Inflammatory macrophage treated with lipopolysaccharide for 1 hour (primary cell): ENCODE measurements at places on chromosomes 2 and 18.
A peak's percentile ranks its signal among the peaks of the same experiment; 100 is the strongest.

DNA sequence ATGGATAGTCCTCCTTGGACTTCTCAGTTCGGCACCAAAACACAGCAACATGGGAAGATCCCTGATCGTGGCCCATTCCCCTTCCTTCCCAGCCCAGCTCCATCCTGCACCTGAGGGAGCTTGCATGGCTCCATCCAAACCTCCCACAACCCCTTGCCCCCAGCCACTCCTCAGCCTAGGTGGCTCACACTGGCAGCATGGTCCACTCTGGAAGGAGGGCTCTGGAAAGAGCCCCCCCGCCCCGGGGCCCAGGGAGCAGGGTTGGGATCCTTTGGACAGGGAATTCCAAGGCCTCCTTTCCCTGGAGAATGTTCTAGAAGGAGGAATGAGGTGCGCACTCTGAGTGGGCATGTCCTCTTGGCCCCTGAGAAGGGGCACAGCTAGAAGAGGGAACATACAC is 62.8 kb upstream of the ID2 start:
- no peak for DNase-seq

DNA sequence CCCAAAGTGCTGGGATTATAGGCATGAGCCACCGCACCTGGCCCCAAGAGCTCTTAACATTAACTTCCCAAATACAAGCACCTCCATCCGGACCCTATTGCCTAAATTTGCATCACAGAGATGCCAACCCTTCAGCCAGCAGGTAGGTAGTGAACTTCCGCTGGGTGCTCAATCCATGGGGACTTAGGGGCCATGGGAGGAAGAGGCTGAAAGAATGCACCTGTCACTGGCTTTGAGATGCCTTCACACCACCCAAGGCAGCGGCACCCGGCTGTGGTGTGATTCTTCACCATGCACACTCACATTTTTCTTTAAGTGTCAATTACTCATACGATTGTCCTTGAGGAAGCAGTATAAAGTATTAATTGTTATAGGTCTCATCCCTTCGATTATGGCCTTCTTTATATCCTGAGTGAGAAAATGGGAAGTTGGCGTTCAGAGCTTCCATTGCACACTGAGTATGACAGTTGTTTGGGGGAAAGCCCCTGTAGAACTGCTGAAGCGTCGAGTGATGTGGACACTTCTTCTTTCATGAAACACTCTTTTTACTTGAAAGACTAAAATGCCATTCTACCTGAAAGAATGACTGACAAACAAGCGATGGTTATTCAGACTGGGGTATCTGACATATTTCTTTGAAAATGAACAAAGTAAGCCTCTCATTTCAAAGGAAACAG is 51.8 kb upstream of the BIN1 start:
- DNase-seq = peak; percentile 79

DNA sequence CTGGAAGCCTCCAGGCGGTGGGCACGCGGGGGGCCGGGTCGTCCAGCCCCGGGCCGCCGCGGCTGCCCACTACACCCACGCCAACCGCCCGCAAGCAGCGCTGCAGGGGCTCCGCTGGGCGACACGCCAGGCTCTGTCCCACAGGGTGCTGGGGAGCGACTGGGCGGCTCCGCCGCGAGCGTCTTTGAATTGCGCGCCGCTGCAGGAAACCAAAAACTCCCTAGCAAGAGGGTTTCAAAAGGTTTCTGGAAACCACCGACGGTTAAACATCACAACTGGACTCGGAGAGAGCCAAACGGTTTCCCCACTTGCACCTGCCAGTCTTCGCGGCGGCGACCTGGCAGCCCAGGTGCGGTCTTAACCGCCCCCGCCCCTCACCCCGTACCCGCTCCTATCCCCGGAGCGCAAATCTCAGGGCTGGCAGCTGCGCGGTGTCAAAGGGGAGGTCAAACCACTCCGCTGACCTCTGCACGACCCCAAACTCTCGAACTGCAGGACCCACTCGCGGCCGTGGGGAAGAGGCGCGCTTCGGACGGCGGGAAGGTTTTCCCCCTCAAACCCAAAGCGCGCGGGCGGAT is 1.0 kb downstream of the CXCR4 start:
- DNase-seq = peak; percentile 65

GRCh38 chr2:62688771-62689170 is 16.7 kb upstream of the EHBP1 start:
- DNase-seq = no peak

DNA sequence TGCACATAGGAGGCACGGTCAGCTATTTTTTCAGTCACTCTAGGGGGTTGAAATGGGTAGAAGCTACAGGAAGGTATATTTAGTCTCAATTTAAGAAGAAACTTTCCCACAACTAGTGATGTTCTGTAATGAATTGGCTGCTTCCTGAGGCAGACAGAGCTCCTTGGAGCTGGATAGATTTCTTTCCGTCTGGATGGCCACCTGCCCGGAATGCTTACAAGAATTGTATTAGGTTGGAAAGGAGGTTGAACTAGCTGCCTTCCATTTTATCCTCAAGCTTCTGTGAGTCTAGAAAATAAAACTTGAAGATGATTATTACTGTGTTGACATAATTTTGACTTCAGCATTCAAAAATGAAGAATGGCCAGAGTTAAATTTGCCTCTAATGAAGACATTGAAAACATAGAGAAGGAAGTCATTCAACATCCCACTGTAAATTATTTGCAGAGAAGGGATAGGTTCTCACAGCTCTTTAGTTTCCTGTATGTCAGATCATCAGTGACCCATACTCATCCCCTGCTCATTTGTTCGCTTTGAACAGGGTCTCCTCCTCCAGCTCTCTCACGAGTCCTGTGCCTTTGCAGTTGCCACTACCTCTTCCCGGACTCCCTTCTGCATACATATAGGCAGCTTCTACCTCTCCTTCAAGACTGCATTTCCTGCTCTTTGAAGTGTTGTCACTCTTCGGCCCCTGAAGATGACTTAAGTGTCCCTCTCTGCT is 88.8 kb downstream of the CRIM1 start:
- DNase-seq = no peak

- no peak for DNase-seq
Measured at GRCh38 chr2:217724471-217724870, 278.3 kb downstream of the TNS1 start.

- DNase-seq = no peak
Measured at GRCh38 chr2:119821266-119821665, 61.5 kb downstream of the PTPN4 start.
